ENCODE measurements at places on chromosomes 2 and 18. TPM values are rescaled to one million over a fixed set of nuclear protein-coding genes. Genes with fewer than 3 reads are reported as not detected.

Gene RIT2
- total RNA-seq = not detected

DNA sequence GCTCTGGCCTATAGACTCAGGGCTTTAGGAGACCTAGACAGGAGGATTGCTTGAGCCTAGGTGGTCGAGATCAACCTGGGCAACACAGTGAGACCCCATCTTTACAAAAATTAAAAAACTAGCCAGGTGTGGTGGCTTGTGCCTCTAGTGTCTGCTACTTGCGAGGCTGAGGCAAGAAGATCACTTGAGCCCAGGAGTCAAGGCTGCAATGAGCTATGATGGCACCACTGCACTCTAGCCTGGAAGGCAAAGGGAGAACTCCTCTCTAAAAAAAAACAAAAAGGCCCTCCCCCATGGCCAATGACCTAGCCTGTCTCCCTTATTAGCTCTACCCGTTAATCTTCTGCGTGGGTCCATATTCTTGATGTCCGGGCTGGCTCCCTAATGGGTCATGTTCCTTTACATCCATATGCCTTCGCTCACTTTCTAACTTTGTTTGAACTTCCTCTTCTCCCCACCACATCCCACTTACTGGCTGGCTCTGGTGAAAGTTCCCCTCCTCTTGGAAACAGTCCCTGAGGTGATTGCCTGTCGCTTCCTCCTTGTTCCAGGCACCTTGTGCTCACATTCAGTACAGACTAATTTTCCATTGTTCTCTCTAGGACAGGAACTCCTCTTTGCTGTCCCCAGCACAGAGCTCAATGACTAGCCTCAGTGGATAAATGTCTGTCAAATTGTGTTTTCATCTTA, 103.0 kb downstream of the AFF3 start:
- DNase-seq = no peak
- H3K36me3 ChIP-seq = no peaks in the 10 kb centered on the region
- H3K27ac ChIP-seq = no peak overlapping the region

DNA sequence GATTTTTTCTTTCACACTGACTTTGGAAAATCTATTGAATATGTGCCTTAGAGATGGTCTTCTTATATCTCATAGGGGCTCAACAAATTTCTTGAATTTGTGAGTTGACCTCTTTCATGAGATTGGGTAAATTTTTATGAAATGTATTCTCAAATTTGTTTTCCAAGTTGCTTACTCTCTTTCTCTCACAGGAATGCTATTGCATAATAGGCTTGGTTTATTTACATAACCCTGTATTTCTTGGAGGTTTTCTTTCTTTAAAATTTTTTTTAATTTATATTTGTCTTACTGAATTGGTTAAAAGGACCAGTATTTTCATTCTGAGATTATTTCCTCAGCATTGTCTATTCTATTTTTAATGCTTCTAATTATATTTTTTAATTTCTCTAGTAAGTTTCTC, 917.1 kb downstream of the DPP10 start:
- no peaks in the 10 kb centered on the region for H3K27me3 ChIP-seq
- no peaks in the 10 kb centered on the region for H3K36me3 ChIP-seq
- H3K27ac ChIP-seq = no peak overlapping the region
- no peaks in the 10 kb centered on the region for H3K4me1 ChIP-seq
- no peak for DNase-seq
- no peak overlapping the region for H3K4me3 ChIP-seq

GRCh38 chr2:21103274-21103891, 20.4 kb upstream of the TDRD15 start:
- H3K36me3 ChIP-seq = no peaks in the 10 kb centered on the region
- no peak overlapping the region for H3K27ac ChIP-seq
- H3K4me3 ChIP-seq = no peak overlapping the region
- DNase-seq = no peak
- peaks cover 10% of the 10 kb centered on the region for H3K4me1 ChIP-seq

DNA sequence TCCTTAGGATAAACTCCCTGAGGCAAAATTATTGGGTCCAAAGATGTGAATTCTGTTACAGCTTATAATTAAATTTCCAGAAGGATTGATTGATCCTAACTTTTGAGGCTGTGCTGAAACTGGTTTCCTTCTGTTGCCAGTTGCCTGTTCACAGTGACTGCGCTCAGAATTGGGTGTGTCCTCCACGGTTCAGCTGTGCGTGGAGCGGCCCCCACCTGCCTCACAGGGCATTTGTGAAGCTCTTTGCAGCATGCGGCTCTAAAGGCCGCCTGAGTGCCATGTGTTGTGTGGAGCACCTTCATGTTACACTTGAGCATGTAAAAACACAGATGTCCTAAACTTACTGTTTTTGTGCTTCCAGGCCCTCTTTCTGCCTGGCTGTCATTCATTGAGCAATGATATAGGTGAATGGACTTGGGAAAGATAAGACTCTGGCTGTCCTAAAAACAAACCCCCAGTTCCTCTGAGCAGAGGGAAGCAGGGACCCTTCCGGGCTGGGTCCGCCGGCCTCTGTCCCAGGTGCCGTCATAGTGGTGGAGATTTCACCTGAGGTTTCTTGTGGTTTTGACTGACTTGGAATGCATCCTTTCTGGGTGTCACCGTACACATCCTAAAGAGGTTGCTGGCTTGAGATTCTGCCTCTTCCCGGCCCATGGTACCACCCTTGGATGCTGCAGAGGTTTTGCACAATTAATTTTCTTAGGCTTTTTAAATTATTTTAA, 173.6 kb downstream of the LDLRAD4 start:
- H3K27me3 ChIP-seq = no peaks in the 10 kb centered on the region
- H3K27ac ChIP-seq = no peak overlapping the region
- peaks cover 20% of the 10 kb centered on the region for H3K4me1 ChIP-seq
- no peak overlapping the region for H3K4me3 ChIP-seq
- peaks cover 7% of the 10 kb centered on the region for H3K36me3 ChIP-seq

GRCh38 chr18:3982541-3982940, 472.6 kb downstream of the DLGAP1 start:
- no peak overlapping the region for H3K27ac ChIP-seq
- H3K36me3 ChIP-seq = no peaks in the 10 kb centered on the region
- DNase-seq = no peak
- no peaks in the 10 kb centered on the region for H3K27me3 ChIP-seq
- no peak overlapping the region for H3K4me3 ChIP-seq

Gene NEMP2
- 6.8 TPM for total RNA-seq

- peaks cover 3% of the 10 kb centered on the region for H3K36me3 ChIP-seq
- no peak overlapping the region for H3K4me3 ChIP-seq
- no peaks in the 10 kb centered on the region for H3K4me1 ChIP-seq
- no peak overlapping the region for H3K27ac ChIP-seq
Measured at GRCh38 chr2:73021371-73022010, 50.0 kb downstream of the SFXN5 start.

Gene EPAS1
- 56.8 TPM for total RNA-seq

- no peaks in the 10 kb centered on the region for H3K36me3 ChIP-seq
- H3K27ac ChIP-seq = no peak overlapping the region
- no peaks in the 10 kb centered on the region for H3K27me3 ChIP-seq
- H3K4me1 ChIP-seq = peaks cover 24% of the 10 kb centered on the region
- H3K4me3 ChIP-seq = no peak overlapping the region
Measured at GRCh38 chr2:8488001-8488738, 193.7 kb upstream of the ID2 start.

DNA sequence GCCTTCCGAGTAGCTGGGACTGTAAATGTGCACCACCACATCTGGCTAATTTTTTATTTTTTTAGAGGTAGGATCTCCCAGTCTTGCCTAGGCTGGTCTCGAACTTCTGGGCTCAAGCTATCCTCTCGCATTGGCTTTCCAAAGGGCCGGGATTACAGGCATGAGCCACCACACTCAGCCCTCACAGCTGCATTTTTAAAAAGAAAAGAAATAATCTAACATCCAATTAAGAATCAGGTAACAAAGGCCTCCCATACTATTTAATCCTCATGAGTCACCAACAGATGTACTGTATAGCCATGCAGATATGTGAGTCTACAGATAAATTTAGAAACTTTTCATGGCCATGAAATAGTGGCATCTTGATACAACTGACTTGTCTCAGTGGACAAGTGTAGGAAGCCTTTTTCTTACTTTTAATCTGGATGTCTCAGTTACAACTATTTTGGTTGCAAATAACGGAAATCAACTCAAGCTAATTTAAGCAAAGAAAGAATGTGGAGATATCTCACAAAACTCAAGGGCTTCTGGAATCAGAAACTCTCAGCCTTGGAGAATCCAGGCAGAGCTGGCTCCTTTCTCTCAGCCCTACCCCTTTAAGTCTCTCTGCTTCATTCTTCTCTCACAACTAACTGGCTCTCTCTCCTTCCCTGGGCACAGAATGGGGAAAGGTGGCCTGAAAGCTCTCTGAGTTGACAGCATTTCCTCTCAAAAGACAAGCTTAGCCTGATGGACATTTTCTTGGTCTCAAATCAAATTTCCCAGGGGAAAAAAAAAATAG, 12.8 kb upstream of the PPM1B start:
- no peak for DNase-seq
- H3K4me1 ChIP-seq = no peaks in the 10 kb centered on the region
- H3K27me3 ChIP-seq = no peaks in the 10 kb centered on the region
- no peak overlapping the region for H3K27ac ChIP-seq

GRCh38 chr2:174343343-174343622, 8.5 kb downstream of the SP9 start:
- no peak overlapping the region for H3K4me3 ChIP-seq
- DNase-seq = no peak
- peaks cover 33% of the 10 kb centered on the region for H3K4me1 ChIP-seq
- peaks cover 66% of the 10 kb centered on the region for H3K27me3 ChIP-seq

DNA sequence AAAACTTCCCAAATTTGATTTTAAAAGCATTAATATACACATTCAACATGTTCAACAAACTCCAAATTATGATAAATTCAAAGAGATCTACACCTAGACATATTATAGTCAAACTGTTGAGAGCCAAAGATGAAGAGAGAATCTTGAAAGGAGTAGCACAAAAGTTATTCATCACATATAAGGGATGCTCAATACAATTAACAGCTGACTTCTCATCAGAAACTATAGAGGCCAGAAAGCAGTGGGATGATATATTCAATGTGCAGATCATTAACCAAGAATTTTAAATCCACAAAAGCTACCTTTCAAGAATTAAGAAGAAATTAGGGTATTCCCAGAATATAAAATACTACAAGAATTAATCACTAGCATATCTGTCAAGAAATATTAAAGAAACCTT, 75.4 kb downstream of the LOXHD1 start:
- H3K27me3 ChIP-seq = no peaks in the 10 kb centered on the region
- DNase-seq = no peak
- no peaks in the 10 kb centered on the region for H3K36me3 ChIP-seq
- H3K27ac ChIP-seq = no peak overlapping the region
- no peaks in the 10 kb centered on the region for H3K4me1 ChIP-seq
- no peak overlapping the region for H3K4me3 ChIP-seq

DNA sequence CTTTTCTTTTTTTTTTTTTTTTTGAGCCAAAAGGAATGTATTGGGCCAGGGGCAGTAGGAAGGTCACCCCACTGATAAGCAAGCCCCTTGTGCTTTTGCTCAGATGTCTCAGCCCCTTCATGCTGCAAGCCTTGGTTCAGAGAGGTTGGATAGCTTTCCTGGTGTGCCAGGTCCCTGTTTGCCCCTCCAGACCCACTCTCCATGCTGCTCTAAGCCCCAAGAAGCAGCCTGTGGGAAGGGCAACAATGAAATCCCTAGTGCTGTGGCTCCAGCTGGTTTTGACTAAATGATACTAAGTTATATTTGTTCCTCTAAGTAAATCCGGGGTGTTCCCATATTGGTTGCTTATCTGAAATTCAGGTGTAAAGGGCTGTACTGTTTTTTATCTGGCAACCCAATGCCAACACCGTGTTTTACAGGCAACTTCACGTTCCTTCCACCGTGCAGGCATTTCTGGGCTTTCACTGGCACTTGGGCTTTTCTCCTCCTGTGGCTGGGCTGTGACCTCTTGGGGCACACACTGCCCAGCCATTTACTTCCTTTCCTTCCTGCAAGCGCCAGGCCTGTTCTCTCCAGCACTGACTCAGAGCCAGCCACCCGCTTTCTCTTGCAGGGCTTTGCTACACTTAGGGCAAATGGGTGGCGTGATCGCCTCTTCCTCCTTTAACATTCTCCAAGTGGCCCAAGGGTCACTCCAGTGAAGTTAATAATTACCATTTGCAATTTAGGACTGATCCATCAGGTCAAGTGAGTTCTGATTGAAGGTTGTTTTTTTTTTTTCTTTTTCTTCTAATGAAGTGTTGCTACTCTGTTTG, 21.6 kb downstream of the MERTK start:
- no peaks in the 10 kb centered on the region for H3K36me3 ChIP-seq
- H3K27ac ChIP-seq = no peak overlapping the region

GRCh38 chr2:234135750-234136221, 85.3 kb downstream of the SPP2 start:
- peak; percentile 65 for DNase-seq
- H3K36me3 ChIP-seq = no peaks in the 10 kb centered on the region
- no peak overlapping the region for H3K4me3 ChIP-seq
- peaks cover 11% of the 10 kb centered on the region for H3K27me3 ChIP-seq

GRCh38 chr2:47357483-47357882, 45.5 kb upstream of the MSH2 start:
- H3K4me1 ChIP-seq = no peaks in the 10 kb centered on the region
- DNase-seq = peak; percentile 74
- no peak overlapping the region for H3K4me3 ChIP-seq
- no peaks in the 10 kb centered on the region for H3K36me3 ChIP-seq

Gene NYAP2
- total RNA-seq = not detected

GRCh38 chr2:115083225-115083624, 640.8 kb downstream of the DPP10 start:
- no peaks in the 10 kb centered on the region for H3K27me3 ChIP-seq
- no peak for DNase-seq
- no peaks in the 10 kb centered on the region for H3K4me1 ChIP-seq
- H3K36me3 ChIP-seq = no peaks in the 10 kb centered on the region
- H3K27ac ChIP-seq = no peak overlapping the region

Measured in sigmoid colon (tissue), 7 donors.